GM13977 (cell line): ENCODE measurements at places on chromosomes 12 and 14.

DNA sequence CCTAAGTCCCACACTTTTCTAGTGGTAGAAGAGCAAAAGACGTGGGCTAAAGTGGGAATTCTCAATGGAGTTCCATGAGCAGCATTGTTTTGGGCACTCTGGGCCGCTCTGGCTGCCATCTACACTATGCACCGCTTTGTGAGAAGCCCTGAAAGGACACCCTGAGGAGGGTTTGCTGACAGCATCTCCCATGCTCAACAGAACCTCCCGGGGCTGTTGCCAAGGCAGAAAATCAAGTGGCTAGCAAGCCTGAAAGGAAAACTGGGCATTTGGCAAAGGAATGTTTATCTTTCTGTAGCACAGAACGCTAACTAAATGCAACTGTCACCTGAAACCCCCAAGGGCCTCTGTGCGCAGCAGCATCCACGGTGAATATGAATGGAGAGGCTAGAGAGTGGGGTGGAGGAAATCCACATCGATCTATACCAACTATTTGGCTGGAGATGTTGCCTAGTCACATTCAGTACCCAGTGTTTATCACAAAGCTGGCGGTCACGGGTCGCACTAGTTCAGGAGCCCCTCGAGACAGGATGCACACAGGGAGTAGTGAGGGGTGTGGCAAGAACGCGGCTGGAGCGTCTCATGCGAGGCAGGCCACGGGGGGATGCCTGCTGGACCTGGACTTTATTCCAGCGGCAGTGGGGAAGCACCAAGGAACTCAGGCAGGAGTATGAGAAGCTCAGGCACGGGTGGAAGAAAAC, 14.2 kb downstream of the APPL2 start:
- no peak for DNase-seq

GRCh38 chr12:47938093-47938492, 25.3 kb upstream of the TMEM106C start:
- no peak for DNase-seq

DNA sequence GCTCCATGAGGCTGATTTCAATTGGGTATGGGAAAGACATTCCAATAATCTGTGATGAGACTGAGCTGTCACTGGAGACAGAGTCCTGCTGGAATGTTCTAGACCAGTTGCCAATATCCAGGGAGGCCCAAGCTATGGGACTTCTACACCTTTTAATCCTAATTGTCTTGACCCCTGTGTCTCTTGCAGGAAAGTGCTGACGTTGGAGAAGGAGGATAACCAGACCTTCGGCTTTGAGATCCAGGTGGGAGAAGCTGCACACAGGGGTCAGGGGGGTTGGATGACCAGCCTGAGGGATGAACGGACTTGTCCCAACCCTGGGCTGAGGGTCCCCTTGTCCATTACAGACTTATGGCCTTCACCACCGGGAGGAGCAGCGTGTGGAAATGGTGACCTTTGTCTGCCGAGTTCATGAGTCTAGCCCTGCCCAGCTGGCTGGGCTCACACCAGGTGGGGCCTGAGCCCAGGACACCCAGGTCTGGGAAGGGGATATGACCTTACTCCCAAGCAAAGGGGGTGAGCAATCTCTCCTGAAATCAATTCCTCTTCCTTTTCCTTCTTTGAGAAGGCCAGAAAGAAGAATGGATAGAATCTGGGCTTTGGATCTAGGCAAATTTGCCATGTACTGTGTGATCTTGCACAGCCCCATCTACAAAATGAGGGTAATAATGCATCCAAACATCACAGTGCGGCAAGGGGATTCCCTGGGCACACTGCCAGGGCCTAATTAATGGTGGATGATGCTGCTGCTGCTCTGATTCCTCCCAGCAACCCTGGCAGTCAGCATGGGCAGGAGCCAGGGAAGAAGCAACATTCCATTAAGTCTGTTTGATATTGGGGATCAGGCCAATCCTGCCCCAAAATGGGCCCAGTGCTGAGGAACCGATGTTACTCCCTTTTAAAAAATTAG, 4.2 kb downstream of the TAMALIN start:
- no peak for DNase-seq

DNA sequence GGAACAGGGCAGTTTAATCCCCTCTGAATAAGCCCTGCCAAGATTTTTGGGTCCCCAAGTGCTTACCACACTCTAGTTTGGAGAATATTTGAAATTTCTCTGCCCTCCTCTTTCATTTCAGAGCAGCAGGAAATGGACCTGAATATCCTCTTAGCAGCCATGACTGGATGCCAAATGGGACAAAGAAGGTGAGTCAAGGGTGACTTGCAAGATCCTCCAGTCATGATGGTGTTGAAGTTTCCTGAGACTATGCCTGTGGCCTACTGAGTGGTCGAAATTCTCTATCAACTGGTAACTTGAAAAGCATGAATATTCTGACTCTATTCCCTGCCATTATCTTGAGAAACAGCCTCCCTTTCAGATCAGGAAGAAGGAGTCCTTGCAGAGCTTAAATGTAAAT, 1674.7 kb upstream of the SEL1L start:
- DNase-seq, result no peak

GRCh38 chr14:75418850-75419768, 8.7 kb upstream of the JDP2 start:
- peak; percentile 72 for DNase-seq

GRCh38 chr14:88919502-88919901, 95.1 kb downstream of the TTC8 start:
- no peak for DNase-seq

DNA sequence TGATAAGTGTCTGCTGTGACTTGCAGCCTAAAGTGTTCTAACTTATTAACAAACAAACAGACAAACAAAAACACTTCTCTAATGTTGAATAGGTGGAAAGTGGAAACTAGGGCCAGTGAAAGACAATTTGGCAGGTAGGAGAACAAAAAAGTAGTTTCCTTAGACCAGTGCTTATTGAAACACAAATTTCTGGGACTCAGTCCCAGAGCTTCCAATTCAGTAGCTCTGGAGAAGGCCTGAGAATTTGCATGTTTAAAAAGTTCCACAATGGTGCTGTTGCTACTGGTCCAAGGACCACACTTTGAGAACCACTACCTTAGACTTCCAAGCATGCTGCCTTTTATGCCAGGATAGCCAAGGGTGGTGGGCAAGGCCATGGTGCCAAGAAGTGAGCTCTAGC, 67.8 kb downstream of the AKAP6 start:
- DNase-seq, result no peak

DNA sequence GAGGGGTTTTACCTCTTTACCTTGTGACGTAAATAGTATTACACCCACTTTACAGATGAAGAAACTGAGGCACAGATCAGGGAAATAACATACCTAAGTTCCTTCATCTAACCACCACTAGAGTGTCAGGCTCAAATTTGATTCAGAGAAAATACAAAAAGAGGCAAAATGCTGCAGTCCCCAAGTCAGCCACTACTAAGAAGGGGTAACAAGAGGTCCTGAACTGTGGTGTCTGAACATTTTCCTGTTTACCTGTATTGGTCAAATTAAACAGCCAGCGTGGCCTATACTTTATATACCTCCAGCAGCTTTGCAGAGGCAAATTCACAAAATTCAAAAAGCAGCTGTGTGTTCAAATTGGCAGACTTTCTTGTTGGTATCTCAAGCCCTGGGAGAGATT, 92.0 kb downstream of the TBX5 start:
- DNase-seq, result no peak
